ENCODE measurements at places on chromosomes 12 and 14. TPM values are rescaled to one million over a fixed set of nuclear protein-coding genes. Genes with fewer than 3 reads are reported as not detected.

GRCh38 chr14:21825149-21825743 lies 151.6 kb upstream of the OR4E1 start:
- peak; percentile 33 for DNase-seq

DNA sequence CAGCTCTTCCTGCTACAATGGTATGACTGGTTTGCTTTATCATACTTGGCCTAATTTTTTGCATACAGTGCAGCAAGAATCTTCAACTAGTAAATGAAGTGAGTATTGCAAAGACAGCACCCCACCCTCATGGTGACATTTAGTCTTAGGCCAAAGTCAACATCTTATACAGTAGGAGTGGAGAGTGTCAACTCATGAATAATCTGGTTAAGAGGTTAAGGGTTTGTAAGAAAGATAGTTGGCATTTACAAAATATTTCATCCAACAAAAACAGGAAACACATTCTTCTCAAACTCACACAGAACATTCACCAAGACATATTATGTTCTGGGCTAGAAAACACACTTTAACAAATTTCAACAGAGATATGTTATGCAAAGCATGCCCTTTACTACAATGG lies 2.2 kb upstream of the OAS1 start:
- DNase-seq, result no peak

DNA sequence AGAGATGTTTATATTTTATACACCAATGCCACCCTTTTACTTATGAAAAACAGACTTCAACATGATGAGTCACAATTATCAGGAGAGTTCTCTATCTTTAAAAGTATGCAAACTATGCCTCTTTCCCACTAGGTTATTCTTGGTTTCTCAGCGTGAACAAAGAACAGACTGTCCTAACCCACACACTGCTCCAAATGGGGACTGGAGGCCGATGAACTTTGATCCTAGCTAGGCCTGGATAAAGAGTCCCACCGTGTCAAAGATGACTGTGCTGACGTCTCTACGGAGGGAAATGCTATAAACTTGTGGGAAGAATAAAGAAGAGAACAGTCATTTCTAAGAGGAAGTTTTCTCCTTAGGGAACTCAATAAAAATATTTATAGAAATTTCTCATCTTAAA lies 160.1 kb downstream of the EPS8 start:
- DNase-seq, result no peak

- DNase-seq, result no peak
Observed at GRCh38 chr14:42854061-42854460, 1247.4 kb downstream of the LRFN5 start.

The GALNT9 gene
- not detected for total RNA-seq

DNA sequence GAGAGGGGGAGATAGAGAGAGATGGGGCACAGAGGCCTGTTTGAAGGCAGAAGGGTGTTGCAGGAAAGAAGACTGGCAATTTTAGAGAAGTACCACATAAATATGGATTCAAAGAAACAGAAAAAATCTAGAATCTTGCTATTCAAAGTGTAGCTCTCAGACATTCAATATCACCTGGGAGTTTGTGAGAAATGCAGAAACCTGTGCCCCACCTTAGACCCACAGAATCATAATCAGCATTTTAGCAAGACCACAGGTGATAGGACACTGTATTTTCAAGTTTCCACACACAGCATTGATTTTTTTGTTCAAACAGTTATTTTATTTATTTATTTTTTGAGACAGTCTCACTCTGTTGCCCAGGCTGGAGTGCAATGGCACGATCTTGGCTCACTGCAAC lies 3.3 kb downstream of the NEDD8 start:
- no peak for DNase-seq

GRCh38 chr14:31543969-31544799 lies 17.0 kb upstream of the NUBPL start:
- no peak for DNase-seq

- no peak for DNase-seq
Observed at GRCh38 chr14:104112113-104112505, 26.3 kb upstream of the KIF26A start.

DNA sequence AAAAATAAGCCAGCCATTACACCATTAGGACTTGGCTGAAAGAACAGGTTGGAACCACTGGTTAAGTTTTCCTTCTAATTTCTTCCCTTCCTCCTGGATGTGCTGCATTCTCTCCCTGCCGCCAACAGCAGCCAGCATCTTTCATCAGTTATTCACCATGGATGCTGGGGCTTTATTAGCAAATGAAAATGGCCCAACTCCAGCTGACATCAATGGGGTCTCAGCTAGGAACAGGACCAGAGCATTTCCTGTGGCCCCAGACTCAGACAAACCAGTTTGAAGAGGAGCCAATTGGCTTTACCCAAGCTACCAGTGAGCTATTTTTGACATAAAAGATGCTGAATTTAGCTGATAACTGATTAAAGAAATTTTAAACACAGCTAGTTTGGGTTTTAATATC lies 26.0 kb upstream of the TBX5 start:
- no peak for DNase-seq

- no peak for DNase-seq
Observed at GRCh38 chr12:112627851-112628250, 163.7 kb upstream of the RPH3A start.

- DNase-seq, result no peak
Observed at GRCh38 chr12:67370979-67371378, 101.8 kb downstream of the CAND1 start.

- DNase-seq, result no peak
Observed at GRCh38 chr14:58918066-58918738, 270.3 kb upstream of the DAAM1 start.

DNA sequence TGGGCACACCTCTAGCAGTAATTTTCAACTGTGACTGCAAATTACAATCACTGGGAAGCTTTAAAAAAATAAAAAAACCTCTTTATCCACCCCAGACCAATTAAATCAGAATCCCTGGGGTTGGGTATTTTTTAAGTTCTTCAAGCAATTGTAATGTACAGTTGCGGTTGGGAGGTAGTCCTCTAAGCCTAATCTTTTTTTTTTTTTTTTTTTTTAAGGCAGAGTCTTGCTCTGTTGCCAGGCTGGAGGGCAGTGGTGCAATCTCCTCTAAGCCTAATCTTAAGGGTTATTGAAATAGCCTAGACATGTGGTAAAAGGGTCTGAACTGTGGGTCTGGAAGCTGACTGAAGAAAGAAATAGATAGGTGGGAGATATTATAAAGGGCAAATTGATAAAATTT lies 230.5 kb downstream of the AKAP6 start:
- no peak for DNase-seq

DNA sequence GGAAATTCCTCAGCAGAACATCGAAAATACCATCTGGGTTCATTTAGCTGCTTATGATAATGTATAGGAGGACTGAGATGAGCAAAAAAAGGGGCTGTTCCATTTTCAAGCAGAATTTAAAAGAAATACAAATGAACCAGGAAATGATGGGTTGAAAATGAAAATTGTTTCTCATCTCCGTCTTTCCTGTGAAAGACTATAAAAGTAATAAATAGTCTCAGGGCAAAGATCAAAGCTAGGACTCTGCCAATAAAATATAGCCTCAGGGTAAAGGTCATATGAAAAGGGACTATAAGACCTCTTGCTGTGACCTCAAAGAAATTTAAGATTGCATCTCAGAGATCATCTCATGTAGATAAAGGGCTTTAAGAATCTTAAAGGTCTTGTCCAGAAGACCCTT lies 478.0 kb downstream of the BTG1 start:
- DNase-seq, result no peak

Data from T-cell (primary cell).